ENCODE measurements at places on chromosomes 5 and 9. TPM values are rescaled to one million over a fixed set of nuclear protein-coding genes. Genes with fewer than 3 reads are reported as not detected.

Gene PTGR1
- total RNA-seq = 1.9 TPM

Gene C9
- not detected for total RNA-seq

Gene FOXD4L5
- 0.10 TPM for total RNA-seq

DNA sequence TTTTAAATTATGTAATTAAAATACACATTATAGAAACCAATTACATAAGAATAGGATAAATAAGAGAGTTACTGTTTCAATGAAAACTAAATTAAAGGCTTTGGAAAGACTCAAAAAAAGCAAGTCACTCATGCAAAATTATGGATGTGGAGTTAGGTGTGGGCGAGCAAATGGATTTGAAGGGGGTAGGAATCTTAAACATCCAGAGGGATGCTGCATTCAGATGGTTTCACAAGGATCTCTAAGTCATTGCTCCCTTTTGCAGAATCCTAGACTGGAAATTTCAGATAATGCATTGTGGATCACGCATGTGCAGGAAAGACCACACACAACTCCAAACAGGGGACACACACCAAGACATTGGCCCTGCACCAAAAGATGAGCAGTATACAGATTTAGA, 57.5 kb downstream of the DRD1 start:
- no peaks in the 10 kb centered on the region for H3K36me3 ChIP-seq
- peaks cover 28% of the 10 kb centered on the region for H3K27me3 ChIP-seq
- no peak overlapping the region for H3K27ac ChIP-seq

GRCh38 chr9:121499427-121500164, at the start of gene GGTA1:
Gene GGTA1 (minus strand): TSS chr9:121499844. CDS start chr9:121467922, 31,922 bp downstream.
- H3K4me3 ChIP-seq = peak within 1 kb of the TSS; percentile 72
- peaks cover 16% of the 10 kb centered on the region for H3K4me1 ChIP-seq
- H3K27me3 ChIP-seq = peaks cover 72% of the 10 kb centered on the region
- H3K36me3 ChIP-seq = no peaks in the 10 kb centered on the region
- no peak within 1 kb of the TSS for H3K27ac ChIP-seq
- DNase-seq = peak; percentile 23

DNA sequence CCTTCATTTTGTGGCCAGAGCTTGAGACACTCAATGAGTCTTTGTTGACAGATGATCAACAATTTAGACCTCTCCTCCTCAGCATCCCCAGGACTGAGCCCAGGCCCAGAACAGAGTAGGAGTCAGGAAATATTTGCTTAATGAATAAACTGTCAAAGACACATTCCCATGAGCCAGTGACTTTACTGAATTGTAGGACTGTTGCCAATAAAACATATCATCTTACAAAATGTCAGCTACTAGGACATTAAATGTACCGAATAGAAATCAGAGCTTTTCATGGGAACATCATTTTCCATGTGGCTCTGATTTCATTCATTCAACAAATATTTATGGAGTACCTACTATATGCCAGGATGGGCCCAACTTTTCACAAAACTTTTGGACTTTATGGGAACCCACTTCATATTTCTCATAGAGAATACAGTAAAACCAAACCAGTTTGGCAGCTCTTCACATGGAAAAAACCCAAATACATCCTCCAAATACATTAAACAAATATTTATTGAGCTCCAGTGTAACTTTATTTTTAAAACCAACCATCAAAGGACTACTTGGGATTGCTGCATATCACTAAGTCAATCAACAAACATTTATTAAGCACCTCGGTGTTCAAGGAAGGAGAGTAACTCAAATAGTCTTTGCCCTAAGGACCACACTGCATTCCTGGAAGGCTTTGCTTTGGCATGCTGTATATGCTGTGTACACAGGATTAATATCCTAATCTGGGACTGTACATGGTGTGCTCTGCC, 11.4 kb downstream of the VDAC1 start:
- H3K27me3 ChIP-seq = no peaks in the 10 kb centered on the region
- DNase-seq = no peak
- no peak overlapping the region for H3K4me3 ChIP-seq
- H3K4me1 ChIP-seq = peaks cover 36% of the 10 kb centered on the region

- H3K36me3 ChIP-seq = no peaks in the 10 kb centered on the region
- DNase-seq = no peak
- no peak overlapping the region for H3K4me3 ChIP-seq
- H3K4me1 ChIP-seq = peaks cover 6% of the 10 kb centered on the region
- H3K27ac ChIP-seq = no peak overlapping the region
- peaks cover 37% of the 10 kb centered on the region for H3K27me3 ChIP-seq
Observed at GRCh38 chr9:23849379-23850035, 23.5 kb upstream of the ELAVL2 start.

DNA sequence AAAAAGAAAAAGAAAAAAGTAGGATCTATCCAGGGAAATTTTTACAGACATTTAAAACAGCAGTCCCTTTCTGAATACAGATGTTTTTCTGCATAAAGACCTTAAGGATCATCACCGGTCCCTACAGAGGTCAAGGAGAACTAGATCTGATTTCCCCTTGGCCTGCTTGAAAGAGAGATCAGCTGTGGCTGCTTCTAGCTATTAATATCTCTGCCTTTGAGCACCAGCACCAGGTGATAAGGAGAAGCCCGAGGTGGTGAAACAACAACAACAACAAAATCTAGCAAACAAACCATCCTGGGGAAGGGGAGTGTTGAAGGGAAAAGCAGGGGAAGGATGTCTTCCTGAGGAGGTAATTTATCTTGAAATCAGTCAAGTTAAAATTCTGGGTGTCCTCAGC, 42.1 kb downstream of the ZNF366 start:
- no peak overlapping the region for H3K4me3 ChIP-seq
- no peak overlapping the region for H3K27ac ChIP-seq
- no peaks in the 10 kb centered on the region for H3K36me3 ChIP-seq
- DNase-seq = no peak
